ENCODE measurements at places on chromosomes 6 and 20.

- ATAC-seq, result no peak
Measured at GRCh38 chr6:92180090-92180489, 1239.3 kb downstream of the EPHA7 start.

DNA sequence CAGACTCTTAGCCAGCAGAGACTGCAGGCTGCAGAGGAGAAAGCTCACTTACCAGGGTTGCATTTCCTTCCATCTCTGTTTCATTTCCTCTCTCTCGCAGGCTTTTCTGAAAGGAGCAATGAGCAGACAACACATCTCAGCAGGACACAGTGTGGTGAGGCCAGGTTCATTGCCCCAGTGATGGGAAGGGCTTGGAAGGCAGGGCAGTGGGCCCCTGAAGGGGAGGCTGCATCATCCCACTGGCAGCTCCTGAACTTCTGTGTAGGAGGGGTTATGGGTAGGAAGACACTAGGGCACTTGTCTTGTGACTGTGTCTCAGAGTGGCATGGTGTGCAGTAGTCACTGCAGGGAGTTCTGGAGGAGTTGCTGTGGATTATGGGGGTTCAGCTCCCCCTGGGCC lies 246.8 kb downstream of the QKI start:
- ATAC-seq, result peak; percentile 81

DNA sequence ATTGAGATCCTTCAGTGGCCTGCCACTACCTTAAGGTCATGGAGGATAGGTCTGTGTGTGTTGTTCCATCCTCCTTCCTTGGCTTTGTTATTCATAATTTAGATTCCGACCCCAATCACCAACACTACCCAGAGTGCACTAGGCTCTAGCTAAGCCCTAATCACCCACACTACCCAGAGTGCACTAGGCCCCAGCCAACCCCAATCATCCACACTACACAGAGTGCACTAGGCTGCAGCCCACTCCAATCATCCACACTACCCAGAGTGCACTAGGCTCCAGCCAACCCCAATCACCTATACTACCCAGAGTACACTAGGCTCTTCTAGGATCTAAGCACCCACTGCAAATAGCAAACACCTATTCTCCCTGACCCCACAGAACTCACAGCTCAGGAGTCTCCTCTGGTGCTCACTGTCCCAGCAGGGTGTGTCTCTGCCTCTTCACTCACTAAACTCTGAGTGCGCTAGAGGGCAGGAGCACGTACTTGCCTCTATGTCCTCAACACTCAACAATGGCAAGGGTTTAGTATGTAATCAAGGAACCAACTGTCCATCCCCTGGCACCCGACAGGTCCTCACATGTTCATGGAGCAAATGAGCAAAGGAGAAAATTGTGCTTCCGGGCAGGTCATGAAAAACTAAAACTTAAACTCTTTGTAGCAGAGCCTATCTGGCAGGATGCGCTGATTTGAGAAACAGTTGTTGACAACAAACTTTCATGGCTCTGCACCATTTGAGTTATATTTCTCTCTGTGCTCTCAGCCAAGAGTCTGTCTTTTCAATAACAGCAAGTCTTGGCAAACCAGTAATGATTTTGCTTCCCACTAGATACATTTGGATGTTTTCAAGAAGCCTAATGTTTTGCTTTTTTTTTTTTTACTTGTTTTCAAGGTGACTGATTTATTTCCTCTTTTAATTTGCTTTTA lies 54.3 kb downstream of the SLC22A23 start:
- no peak for ATAC-seq

DNA sequence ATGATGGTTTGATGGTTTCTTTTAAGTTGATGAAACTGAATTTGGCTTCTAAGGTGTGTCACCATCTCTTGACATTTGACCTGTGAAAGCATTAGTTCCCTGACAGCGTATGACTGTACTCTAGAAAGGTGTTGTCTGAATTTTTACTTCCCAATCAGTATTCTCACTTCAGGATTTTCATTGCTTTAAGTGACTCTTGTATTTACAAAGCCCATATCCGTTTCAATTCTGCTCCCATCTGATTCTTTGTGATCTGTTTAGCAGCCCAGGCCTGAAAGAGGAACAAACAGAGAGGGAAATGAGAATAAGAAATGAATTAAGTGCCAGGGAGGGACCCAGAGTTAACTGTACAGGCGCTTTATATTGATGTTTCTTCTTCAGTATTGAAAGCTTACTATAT lies 73.7 kb downstream of the FARS2 start:
- ATAC-seq, result no peak

DNA sequence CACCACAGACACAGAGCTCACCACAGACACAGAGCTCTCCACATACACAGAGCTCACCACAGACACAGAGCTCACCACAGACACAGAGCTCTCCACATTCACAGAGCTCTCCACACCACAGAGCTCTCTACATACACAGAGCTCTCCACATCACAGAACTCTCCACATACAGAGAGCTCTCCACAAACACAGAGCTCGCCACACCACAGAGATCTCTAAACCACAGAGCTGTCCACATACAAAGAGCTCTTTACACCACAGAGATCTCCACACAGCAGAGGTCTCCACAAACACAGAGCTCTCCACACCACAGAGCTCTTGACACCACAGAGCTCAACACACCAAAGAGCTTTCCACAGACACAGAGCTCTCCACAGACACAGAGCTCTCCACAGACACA lies 55.8 kb downstream of the ERMARD start:
- no peak for ATAC-seq
